T-cell (primary cell): ENCODE measurements at places on chromosomes 6 and 20.

GRCh38 chr6:73282871-73283270 is 19.9 kb upstream of the KHDC1 start:
- no peak overlapping the region for H3K27ac ChIP-seq
- no peaks in the 10 kb centered on the region for H3K36me3 ChIP-seq

DNA sequence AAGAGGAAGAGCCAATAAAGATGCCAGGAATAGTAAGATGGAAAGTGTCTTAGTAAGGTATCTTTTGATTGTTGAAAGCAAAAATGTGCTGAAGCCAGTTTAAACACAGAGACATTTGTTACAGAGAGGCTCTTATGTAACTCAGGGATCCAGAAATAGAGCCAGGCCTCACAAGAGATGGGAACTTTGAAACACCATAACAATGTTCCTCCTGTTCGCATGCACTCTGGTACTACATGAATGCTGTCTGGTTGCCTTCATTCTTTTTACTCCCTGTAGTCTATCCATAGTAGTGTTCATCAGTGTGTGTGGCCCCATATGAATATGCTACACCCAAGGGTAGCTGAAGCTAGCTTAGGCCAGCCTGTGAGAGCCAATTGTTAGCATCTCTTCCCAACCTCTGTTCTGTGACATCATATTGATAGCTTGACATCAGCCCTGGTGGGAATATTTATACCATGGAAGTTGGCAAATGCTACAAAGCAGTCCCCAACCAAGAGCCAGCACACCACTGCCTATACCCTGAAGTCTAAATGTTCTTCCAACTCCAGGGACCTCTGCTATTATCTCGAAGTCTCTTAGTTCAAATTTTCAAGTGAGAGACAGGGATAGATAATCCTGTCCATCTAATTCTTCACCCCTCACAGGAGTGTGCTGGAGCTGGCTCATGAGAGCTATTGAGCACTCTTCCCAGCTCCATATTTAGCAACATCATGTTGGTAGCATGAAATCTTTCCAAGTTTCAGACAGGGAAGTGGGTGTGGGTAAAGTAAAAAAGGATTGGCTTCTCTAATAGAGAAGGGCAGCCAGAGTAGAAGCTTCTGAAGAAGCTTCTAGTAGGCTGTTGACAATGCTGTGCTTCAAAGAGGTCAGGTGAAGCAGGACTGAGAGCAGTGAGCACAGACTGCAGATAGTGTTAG is 7.0 kb downstream of the NDUFAF5 start:
- peaks cover 6% of the 10 kb centered on the region for H3K36me3 ChIP-seq
- no peak overlapping the region for H3K27ac ChIP-seq
- DNase-seq: no peak
- peaks cover 4% of the 10 kb centered on the region for H3K4me1 ChIP-seq
- no peak overlapping the region for H3K4me3 ChIP-seq

DNA sequence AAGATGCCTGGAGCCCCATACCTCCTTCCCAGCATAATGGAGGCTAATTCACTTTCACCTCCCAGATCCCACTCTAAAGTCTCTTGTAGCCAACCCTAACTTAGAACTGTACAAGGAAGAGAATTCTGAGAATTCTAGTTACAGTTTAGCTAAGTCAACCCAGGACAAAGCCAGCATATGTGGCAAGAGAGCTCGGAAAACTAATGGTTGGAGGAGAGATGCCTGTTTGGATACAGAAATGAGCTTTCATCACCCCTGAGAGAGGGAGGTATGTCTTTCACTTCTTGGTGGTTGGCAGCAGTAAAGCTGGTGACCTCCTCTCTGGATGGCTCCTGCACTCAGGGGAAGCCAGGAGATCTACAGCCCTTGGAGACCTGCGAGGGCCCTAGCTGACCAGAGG is 252.6 kb upstream of the SUPT3H start:
- no peak overlapping the region for H3K27ac ChIP-seq
- H3K27me3 ChIP-seq: no peaks in the 10 kb centered on the region
- H3K4me3 ChIP-seq: no peak overlapping the region
- no peaks in the 10 kb centered on the region for H3K4me1 ChIP-seq
- DNase-seq: no peak

GRCh38 chr6:36642913-36643817 is 35.3 kb upstream of the CDKN1A start:
- no peak overlapping the region for H3K4me3 ChIP-seq
- H3K4me1 ChIP-seq: no peaks in the 10 kb centered on the region
- H3K36me3 ChIP-seq: no peaks in the 10 kb centered on the region

DNA sequence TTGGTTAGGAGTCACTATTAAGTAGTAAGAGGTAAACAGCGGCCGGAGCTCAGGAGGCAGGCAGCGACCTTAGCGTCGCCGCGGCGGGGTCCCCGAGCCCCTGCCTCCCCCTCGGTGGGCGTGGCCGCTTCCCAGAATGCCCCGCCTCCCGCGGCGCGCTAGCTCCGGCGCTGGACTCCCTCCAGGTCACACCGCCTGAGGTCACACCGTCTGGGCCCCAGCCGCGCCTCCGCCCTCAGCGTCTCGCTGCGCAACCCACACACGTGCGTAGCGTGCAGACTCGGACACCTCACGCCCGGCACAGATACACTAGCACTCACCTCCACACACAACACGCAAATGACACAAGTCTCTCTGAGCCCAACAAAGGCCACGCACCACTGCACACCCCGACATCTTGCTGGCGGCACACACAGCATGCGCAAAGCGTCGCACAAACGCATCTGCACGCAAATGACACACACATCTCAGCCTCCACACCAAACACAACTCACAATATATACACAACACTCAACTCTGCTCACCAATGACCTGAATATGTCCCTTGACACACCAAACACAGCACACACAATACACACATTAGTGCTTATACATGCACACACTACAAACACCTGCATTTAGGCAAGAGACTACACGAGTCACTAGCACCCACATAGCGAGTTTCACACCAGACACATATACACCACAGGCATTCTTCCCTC is 17.6 kb upstream of the CDKN1A start:
- DNase-seq: no peak
- H3K27me3 ChIP-seq: peaks cover 23% of the 10 kb centered on the region
- no peak overlapping the region for H3K4me3 ChIP-seq
- H3K36me3 ChIP-seq: no peaks in the 10 kb centered on the region
- peaks cover 11% of the 10 kb centered on the region for H3K4me1 ChIP-seq

DNA sequence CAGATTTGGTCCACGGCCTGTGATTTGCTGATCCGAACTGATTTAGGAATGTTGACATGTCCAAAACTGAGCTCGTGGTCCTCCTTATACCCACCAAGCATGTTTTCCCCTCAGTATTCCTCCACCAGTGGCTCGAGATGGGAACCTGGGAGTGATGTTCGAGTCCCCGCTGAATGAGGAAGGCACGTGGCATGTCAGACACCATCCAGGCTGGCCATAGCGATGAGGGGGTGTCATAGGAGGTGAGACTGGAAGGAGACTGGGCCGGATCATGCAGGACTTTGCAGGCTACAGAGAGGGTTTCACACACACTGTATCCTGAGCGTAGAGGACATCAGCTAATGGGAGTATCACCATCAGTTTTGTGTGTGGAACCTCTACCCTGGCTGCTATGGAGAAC is 78.2 kb downstream of the TOX2 start:
- no peak overlapping the region for H3K4me3 ChIP-seq
- no peak for DNase-seq
- no peaks in the 10 kb centered on the region for H3K36me3 ChIP-seq
- H3K4me1 ChIP-seq: peaks cover 8% of the 10 kb centered on the region
- no peak overlapping the region for H3K27ac ChIP-seq

GRCh38 chr6:31814677-31815024 is 432 bp downstream of the HSPA1L start:
- H3K27ac ChIP-seq: peak overlapping the region; percentile 69
- H3K4me3 ChIP-seq: peak overlapping the region; percentile 90
- no peaks in the 10 kb centered on the region for H3K27me3 ChIP-seq
- H3K36me3 ChIP-seq: peaks cover 20% of the 10 kb centered on the region

- H3K4me1 ChIP-seq: no peaks in the 10 kb centered on the region
- DNase-seq: no peak
- H3K36me3 ChIP-seq: no peaks in the 10 kb centered on the region
- no peaks in the 10 kb centered on the region for H3K27me3 ChIP-seq
- no peak overlapping the region for H3K4me3 ChIP-seq
Observed at GRCh38 chr6:167517254-167517916, 192.5 kb downstream of the TTLL2 start.

GRCh38 chr20:25150016-25150415 is 45.5 kb upstream of the ENTPD6 start:
- H3K36me3 ChIP-seq: no peaks in the 10 kb centered on the region
- H3K27me3 ChIP-seq: peaks cover 2% of the 10 kb centered on the region
- no peak for DNase-seq

- no peaks in the 10 kb centered on the region for H3K4me1 ChIP-seq
- no peaks in the 10 kb centered on the region for H3K36me3 ChIP-seq
- H3K27ac ChIP-seq: no peak overlapping the region
- no peak overlapping the region for H3K4me3 ChIP-seq
Observed at GRCh38 chr6:15829156-15829555, 166.3 kb upstream of the DTNBP1 start.

GRCh38 chr20:11952639-11953038 is 34.9 kb downstream of the BTBD3 start:
- no peak overlapping the region for H3K4me3 ChIP-seq
- DNase-seq: no peak
- H3K27ac ChIP-seq: no peak overlapping the region
- H3K36me3 ChIP-seq: no peaks in the 10 kb centered on the region
- H3K4me1 ChIP-seq: no peaks in the 10 kb centered on the region
